Stimulated activated CD8-positive, alpha-beta memory T cell treated with anti-CD3 and anti-CD28 coated beads, Interleukin-2, amount 100 ng/mL, for 1 hour (primary cell): ENCODE measurements at places on chromosomes 1 and 21.

- no peak for DNase-seq
Observed at GRCh38 chr1:150799089-150799488, 9.0 kb downstream of the CTSK start.

DNA sequence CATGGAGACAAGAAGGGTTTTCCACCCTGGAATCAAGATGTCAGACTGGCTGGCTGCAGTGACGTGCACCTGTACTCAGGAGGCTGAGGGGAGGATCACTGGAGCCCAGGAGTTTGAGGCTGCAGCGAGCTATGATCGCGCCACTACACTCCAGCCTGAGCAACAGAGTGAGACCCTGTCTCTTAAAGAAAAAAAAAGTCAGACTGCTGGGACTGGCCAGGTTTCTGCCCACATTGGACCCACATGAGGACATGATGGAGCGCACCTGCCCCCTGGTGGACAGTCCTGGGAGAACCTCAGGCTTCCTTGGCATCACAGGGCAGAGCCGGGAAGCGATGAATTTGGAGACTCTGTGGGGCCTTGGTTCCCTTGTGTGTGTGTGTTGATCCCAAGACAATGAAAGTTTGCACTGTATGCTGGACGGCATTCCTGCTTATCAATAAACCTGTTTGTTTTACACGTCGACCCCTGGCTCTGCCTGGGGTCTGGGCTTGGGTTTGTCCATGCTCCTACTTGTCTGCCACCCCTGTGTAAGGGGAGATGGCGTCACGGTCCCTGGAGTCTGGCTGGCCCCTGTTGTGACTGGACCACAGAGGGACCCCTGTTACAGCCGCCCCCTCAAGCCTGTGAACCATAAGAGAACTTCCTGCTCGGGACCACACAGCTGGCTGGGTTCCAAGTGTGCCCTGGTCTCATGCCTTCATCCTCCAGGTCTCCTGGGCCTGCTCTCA is 20.9 kb upstream of the VPS13D start:
- peak; percentile 72 for DNase-seq

DNA sequence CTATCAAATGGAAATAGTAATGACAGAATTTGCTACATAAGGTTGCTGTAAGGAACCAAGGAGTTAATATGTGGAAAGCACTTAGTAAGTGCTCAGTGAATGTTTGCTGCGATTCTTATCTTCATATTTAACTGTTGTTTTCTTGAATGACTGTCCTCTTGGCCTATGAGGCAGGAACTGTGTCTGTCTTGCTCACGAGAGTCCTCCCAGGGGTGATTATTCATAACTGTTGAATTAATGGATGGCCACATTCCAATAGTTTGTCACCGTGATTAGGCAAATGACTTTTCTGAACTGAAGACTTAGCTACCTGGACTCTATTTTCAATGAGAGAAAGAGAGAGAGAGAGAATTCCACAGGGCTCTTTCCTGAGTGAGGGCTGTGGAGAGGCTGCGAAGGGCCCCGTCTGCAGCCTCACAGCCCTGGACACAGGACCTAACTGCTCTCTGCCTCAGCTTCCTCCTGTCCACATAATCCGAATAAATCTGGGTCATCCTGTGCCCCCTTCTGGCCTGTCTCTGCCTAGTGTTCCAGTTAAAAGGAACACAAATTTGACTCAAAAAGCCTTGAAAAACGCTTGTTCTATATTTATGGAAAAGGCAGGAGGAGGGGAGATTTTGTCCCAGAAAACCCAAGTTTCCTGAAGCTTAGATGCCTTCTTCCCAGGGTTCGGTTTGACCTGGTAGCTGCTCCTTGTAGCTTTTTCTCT is 8.5 kb downstream of the EDN2 start:
- no peak for DNase-seq

DNA sequence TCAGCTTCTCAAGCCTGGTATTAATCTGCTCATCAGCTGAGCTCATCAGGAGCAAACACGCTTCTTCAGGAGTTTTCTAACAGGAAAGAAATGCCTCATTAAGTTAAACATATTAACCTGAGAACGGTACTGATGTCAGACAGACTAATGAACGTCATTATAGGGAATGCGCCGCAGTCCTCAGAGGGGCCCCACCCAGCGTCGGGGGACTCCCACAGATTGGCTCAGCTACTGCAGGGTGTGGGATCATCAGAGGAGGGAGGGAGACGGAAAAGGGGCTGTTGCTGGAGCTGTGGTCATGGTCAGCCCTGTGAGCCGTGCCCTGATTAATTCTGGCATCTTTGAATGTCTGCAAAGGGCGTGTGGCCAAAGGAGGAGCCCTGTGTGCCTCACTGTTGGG is 348.5 kb downstream of the PTPRU start:
- DNase-seq: no peak

- no peak for DNase-seq
Observed at GRCh38 chr1:161229896-161230295, 4.0 kb downstream of the TOMM40L start.

DNA sequence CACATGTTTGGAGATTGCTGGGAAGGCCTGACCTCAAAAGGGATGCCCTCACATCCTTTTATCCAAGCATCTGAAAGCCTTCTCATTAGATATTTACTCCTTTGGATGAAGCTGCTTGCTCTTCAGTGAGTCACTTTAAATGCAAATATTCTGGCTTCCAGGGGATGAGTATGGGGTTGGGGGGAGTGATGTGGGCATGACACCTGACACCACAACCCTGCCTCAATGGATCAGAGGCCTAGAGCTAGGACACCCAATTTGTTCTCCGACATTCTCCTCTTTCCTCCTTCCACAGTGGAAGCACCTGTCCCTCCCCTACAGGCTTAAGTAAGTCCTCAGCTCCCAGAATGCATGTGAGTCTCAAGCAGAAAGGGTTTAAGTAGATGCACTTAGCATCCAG is 238.3 kb downstream of the OMA1 start:
- DNase-seq: no peak
